ENCODE measurements at places on chromosomes 6 and 20.

DNA sequence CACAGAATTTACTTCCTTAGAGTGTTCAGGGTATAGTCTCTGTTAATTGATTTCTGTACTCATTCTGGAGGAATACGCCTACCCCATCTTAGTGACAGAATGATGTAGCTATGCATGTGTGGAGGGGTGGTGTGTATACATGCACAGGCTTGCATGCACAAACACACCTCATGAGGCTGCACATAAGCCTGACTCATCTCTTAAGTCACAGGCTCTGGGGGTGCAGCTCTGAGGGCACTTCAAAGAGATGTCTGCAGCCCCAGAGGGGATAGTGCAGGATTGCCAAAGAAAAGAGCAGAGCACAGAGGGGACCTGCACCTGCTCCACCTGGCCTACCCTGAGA is 24.6 kb downstream of the TBX18 start:
- no peak for DNase-seq

DNA sequence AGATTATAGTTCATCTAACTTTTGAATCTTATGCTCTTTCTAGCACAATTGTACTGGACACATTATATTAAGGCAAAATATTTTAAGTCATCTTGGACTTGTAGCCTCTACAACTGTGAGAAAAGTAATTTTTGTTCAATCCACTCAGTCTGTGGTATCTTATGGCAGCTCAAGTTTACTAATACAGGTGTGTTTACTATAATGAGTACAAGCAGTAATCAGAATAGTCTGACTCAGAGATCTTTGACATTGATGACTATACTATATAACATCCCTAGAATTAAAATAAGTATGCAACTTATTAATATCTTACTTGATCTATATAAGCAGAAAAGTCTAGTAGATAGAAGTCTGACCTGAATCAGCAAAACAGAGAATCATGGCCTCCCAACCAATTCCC is 40.7 kb upstream of the PRSS16 start:
- no peak for DNase-seq

DNA sequence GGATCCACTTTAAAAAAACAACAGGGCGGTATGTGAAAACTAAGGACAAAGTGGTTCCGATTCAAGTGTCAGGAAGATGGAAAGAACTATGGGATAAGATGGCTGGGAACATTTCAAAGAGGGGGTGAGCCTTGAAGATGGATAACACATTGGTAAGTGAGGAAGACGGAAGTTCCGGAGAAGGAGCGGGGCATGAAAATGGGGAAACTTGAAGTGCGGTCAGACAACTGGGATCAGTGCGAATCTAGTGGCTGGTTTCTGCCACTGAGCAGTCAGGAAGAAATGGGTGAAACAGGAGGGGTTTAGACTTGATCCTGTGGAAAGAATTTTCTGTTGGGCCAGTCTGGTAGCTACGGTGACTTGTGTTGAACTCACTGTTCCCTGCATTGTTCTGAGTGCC is 1.2 kb downstream of the NAA20 start:
- no peak for DNase-seq

DNA sequence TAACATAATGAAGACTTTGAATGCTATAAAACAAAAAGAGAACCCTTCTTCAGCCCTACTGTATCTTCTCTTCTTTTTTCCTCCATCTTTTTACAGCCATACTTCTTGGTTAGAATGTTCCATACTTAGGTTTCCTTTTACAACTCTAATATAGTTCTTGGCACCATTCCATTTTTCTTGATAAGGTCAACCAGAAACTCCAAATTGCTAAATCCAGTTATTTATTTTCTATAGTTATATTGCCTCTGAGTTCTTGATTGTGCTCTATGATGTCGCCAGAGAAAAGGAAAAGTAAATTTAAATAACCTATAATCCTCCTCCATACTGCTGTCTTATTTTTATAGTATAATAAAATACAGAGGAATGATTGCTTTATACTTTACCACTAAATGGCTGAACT is 26.7 kb upstream of the COL10A1 start:
- no peak for DNase-seq

GRCh38 chr20:48489046-48489463 is 338.7 kb downstream of the PREX1 start:
- no peak for DNase-seq

- DNase-seq = no peak
Observed at GRCh38 chr20:31875671-31876070, 5.2 kb downstream of the TTLL9 start.

- no peak for DNase-seq
Observed at GRCh38 chr6:26089272-26089671, 2.0 kb downstream of the HFE start.

- DNase-seq = no peak
Observed at GRCh38 chr6:28474441-28475219, 31.3 kb upstream of the ZSCAN23 start.

DNA sequence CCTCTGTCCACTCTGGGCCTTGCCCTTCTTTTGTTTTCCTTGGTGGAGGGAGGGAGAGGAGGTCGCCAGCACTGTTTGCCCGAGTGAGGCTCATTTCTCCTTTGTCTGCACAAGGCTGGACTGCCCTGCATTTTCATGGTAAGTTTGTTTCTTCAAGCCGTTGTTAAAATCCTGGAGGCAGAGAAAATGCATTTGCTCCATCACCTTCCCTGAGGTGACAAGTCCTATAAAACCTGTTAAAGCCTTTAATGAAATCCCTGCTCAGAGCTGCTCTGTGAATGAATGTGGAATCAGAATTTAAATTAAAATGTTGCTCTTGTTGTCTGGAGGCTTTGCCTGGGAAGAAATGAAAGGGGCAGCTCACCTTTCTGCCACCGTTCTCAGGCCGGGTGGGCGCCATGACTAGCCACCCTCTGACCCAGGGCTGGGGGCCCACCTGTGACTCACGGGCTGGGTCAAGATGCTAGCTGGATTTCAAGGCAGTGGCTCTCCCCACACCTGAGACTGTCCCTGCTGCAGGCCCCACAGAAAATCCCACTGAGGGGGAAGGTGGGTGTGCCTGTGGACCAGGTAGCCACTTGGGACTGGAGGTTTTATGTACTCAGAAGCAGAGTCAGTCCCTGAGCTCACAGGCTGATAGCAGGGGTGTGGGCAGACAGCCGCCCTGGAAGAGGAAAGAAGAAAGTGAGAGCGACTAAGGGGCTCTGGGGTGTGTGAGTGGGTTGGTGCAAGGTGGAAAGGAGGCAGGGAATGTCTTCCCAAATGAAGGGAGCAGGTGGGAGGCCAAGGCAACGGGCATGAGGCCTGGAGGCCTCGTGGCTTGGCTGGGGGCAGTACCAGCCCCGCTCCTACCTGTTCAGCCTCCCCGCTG is 24.0 kb upstream of the MYT1 start:
- DNase-seq = no peak

GRCh38 chr6:13427801-13428582 is 59.4 kb downstream of the GFOD1 start:
- DNase-seq = peak; percentile 74

DNA sequence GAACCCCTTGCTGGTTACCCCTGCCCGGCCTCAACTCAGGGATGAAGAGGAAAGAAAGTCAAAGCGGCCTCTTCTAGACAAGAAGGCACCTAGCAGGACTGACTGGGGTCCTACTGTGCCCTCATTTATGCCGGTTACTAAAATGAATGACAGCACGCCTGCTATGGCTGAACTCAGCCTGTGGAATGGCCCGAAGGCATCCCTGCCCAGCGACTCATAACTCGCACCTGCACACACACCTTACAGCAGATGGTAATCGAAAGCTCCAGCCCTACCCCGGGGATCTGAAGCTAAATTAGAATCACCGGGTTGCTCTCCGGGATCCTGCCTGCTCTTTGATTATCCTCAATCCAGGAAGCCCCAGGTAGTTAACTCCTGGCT is 747 bp upstream of the TXNDC5 start:
- no peak for DNase-seq

Data from stimulated activated CD8-positive, alpha-beta memory T cell treated with anti-CD3 and anti-CD28 coated beads, Interleukin-7, amount 100 ng/mL, for 48 hours (primary cell).